Central memory CD8-positive, alpha-beta T cell (primary cell): ENCODE measurements at places on chromosomes 3 and 15.

GRCh38 chr3:38564631-38565338 lies 68.6 kb downstream of the EXOG start:
- no peak overlapping the region for H3K4me3 ChIP-seq
- no peaks in the 10 kb centered on the region for H3K36me3 ChIP-seq
- H3K4me1 ChIP-seq: no peaks in the 10 kb centered on the region
- no peak overlapping the region for H3K27ac ChIP-seq
- peaks cover 13% of the 10 kb centered on the region for H3K27me3 ChIP-seq

- H3K4me3 ChIP-seq: no peak overlapping the region
- DNase-seq: no peak
- no peak overlapping the region for H3K27ac ChIP-seq
- H3K4me1 ChIP-seq: peaks cover 2% of the 10 kb centered on the region
- H3K36me3 ChIP-seq: no peaks in the 10 kb centered on the region
- H3K27me3 ChIP-seq: peaks cover 72% of the 10 kb centered on the region
Observed at GRCh38 chr15:74275957-74276356, 39.8 kb downstream of the CCDC33 start.

- no peaks in the 10 kb centered on the region for H3K4me1 ChIP-seq
- H3K27me3 ChIP-seq: peaks cover 87% of the 10 kb centered on the region
- H3K27ac ChIP-seq: no peak overlapping the region
Observed at GRCh38 chr15:101349047-101349951, 54.3 kb upstream of the SNRPA1 start.

DNA sequence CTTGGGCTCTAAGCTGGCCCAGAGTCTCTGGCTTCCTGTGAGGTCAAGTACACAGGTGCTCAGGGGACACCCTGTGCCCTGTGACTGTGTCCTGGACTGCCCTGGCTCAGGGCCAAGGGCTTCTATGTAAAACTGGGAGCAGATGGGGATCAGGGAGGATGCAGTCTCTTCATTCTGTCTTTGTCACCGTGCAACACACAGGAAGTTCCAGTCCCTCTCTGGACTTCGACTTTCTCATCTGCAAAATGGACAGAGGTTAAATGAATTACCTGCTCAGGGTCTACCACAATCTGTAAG lies 61.9 kb upstream of the TLE3 start:
- H3K27ac ChIP-seq: no peak overlapping the region
- peaks cover 16% of the 10 kb centered on the region for H3K27me3 ChIP-seq
- H3K4me1 ChIP-seq: no peaks in the 10 kb centered on the region
- DNase-seq: no peak

- H3K27ac ChIP-seq: no peak overlapping the region
- H3K4me1 ChIP-seq: no peaks in the 10 kb centered on the region
- H3K4me3 ChIP-seq: no peak overlapping the region
- H3K36me3 ChIP-seq: no peaks in the 10 kb centered on the region
Observed at GRCh38 chr15:78420220-78420619, 17.8 kb upstream of the IREB2 start.
